Heart left ventricle (tissue), 16 donors: ENCODE measurements at places on chromosomes 4 and X. TPM values are rescaled to one million over a fixed set of nuclear protein-coding genes. Genes with fewer than 3 reads are reported as not detected.

The TLR10 gene
- total RNA-seq = not detected

The CLIC2 gene
- total RNA-seq = 12.8 TPM

The PRR32 gene
- total RNA-seq = 0.79 TPM

The GATA1 gene
- total RNA-seq = not detected

The SLC9B1 gene
- total RNA-seq = 0.59 TPM

The SSX2B gene
- not detected for total RNA-seq

The EGFL6 gene
- not detected for total RNA-seq

The NUDT10 gene
- total RNA-seq = not detected

The MOB1B gene
- total RNA-seq = 22.9 TPM

The GC gene
- total RNA-seq = not detected

- no peak for DNase-seq
- H3K4me1 ChIP-seq = no peaks in the 10 kb centered on the region
- no peaks in the 10 kb centered on the region for H3K27me3 ChIP-seq
- H3K36me3 ChIP-seq = no peaks in the 10 kb centered on the region
- no peak overlapping the region for H3K27ac ChIP-seq
Measured at GRCh38 chrX:87005885-87006284, 511.7 kb upstream of the KLHL4 start.

GRCh38 chrX:108224218-108224617, 132.6 kb downstream of the ATG4A start:
- no peaks in the 10 kb centered on the region for H3K4me1 ChIP-seq
- H3K36me3 ChIP-seq = no peaks in the 10 kb centered on the region
- H3K4me3 ChIP-seq = no peak overlapping the region
- H3K27me3 ChIP-seq = no peaks in the 10 kb centered on the region
- H3K27ac ChIP-seq = no peak overlapping the region
- no peak for DNase-seq

DNA sequence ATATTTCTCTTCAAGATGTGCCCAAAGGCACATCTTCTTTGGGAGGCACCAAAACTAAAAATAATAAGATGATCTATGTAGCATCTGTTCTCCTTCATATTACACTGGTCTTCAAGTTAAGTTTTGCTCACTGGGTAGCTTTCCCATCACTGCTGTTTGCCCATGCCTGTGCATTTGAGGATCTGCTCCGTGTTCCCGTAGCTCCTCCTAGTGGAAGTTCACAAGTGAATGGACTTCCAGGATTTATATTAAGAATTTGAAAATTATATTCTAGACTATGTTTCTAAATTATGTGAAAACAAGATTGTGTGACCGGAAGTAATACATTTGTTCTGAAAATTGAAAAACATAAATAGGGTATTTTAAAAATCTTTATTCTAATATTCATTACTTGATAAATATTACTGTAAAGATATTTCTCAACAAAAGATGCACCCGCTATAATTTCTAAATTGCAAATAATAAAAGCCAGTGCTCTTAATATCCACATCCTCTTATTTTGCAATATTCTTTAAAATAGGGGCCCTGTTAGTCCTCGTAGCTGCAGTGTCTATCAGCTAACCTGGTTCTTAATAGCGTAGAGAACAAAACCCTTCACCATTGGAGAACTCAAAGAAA, 147.7 kb downstream of the RBM46 start:
- no peaks in the 10 kb centered on the region for H3K36me3 ChIP-seq
- no peak overlapping the region for H3K4me3 ChIP-seq
- no peak for DNase-seq
- no peaks in the 10 kb centered on the region for H3K4me1 ChIP-seq

GRCh38 chr4:90317785-90318184, 190.6 kb downstream of the CCSER1 start:
- H3K27ac ChIP-seq = no peak overlapping the region
- H3K36me3 ChIP-seq = no peaks in the 10 kb centered on the region
- peaks cover 17% of the 10 kb centered on the region for H3K4me1 ChIP-seq
- H3K27me3 ChIP-seq = no peaks in the 10 kb centered on the region
- no peak for DNase-seq

- H3K27ac ChIP-seq = no peak overlapping the region
- H3K27me3 ChIP-seq = no peaks in the 10 kb centered on the region
- no peak for DNase-seq
- no peak overlapping the region for H3K4me3 ChIP-seq
- H3K4me1 ChIP-seq = no peaks in the 10 kb centered on the region
- no peaks in the 10 kb centered on the region for H3K36me3 ChIP-seq
Measured at GRCh38 chr4:98673978-98674377, 15.6 kb upstream of the TSPAN5 start.

DNA sequence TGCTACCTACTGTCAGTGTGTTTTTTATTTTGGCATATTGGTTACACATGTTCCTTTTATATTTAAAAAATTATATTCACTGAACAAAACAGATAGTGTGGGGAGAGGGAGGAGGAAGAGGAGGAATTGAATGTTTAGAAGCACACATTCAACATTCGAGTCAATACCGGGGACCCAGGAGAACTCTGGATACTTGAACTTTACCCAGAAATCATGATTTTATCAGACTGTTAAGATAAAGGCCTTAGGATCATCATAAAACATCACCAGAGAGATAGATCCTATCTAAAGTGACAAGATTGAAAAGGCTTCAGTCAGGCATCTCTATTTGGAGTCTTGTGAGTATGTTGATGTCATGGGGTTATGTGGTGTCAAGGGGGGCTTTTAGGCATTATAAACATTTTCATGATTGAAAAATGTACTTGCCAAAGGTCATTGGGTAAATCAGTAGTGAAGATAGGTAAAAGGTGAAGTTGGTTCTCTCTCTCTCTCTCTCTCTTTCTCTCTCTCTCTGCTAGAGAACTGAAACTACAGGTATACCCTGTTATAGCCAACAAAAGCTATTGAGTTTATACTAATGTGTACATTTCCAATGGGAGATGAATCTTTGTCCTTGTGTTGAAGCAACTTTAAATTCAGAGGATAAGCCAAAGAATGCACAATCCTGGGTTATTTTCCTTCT, 16.9 kb upstream of the RGN start:
- H3K27ac ChIP-seq = no peak overlapping the region
- H3K27me3 ChIP-seq = no peaks in the 10 kb centered on the region
- no peak for DNase-seq
- peaks cover 6% of the 10 kb centered on the region for H3K36me3 ChIP-seq

GRCh38 chr4:169121861-169122382, 111.9 kb upstream of the CBR4 start:
- H3K27ac ChIP-seq = no peak overlapping the region
- no peaks in the 10 kb centered on the region for H3K4me1 ChIP-seq
- peaks cover 4% of the 10 kb centered on the region for H3K36me3 ChIP-seq
- H3K4me3 ChIP-seq = no peak overlapping the region
- H3K27me3 ChIP-seq = no peaks in the 10 kb centered on the region

- no peaks in the 10 kb centered on the region for H3K36me3 ChIP-seq
- DNase-seq = no peak
- no peak overlapping the region for H3K4me3 ChIP-seq
- no peaks in the 10 kb centered on the region for H3K27me3 ChIP-seq
Measured at GRCh38 chr4:138182838-138183426, 59.2 kb downstream of the SLC7A11 start.

DNA sequence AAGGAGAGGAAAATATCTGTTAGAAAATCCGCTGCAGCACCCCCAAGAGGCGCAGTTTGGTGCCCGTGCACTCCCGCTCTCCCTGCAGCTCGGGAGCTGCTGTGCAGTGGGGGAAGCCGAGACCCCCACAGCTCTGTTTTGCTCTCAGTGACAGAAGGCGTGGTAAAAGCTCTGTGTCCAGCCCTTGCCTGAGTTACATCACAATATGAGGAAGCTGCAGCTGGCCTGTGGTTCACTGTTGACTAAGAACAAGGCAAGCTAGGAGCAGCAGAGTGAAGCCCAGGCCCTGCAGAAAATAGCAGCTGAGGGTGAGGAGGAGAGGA, 88.5 kb upstream of the ADRA2C start:
- H3K4me1 ChIP-seq = no peaks in the 10 kb centered on the region
- DNase-seq = no peak
- H3K4me3 ChIP-seq = no peak overlapping the region
- H3K36me3 ChIP-seq = no peaks in the 10 kb centered on the region

DNA sequence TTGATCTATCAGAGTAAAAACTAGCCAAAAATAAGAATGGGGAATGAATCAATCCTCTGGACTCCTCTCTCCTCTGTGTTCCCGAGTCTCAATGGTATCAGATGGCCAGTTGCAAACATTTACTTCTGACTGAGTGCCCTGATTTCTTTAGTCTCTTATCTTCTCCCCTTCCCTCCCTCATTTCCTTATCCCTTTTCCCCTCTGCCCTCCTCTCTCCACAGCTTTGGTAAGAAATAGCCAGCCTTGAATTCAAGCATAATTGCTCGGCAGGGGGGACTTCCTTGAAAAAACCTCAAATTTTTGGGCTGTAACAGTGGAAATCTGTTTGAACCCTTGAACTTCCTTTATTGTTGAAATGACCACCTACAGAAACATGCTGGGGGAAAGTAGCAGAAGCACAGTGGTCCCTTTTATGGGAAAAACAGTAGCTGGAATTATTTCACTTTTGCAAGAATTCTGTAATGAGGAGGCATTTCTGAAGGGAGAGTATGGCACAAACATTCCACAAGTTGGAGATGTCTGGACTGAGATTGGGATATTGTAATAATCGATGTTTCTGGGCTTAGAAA, 40.3 kb downstream of the NHS start:
- H3K36me3 ChIP-seq = no peaks in the 10 kb centered on the region
- DNase-seq = no peak

- H3K36me3 ChIP-seq = no peaks in the 10 kb centered on the region
- no peaks in the 10 kb centered on the region for H3K27me3 ChIP-seq
- H3K4me3 ChIP-seq = no peak overlapping the region
- H3K4me1 ChIP-seq = no peaks in the 10 kb centered on the region
Measured at GRCh38 chr4:141248029-141248428, 27.3 kb downstream of the ZNF330 start.

GRCh38 chr4:72377491-72378194, 191.4 kb downstream of the ADAMTS3 start:
- peaks cover 7% of the 10 kb centered on the region for H3K4me1 ChIP-seq
- H3K27ac ChIP-seq = no peak overlapping the region
- no peaks in the 10 kb centered on the region for H3K27me3 ChIP-seq
- H3K4me3 ChIP-seq = no peak overlapping the region

DNA sequence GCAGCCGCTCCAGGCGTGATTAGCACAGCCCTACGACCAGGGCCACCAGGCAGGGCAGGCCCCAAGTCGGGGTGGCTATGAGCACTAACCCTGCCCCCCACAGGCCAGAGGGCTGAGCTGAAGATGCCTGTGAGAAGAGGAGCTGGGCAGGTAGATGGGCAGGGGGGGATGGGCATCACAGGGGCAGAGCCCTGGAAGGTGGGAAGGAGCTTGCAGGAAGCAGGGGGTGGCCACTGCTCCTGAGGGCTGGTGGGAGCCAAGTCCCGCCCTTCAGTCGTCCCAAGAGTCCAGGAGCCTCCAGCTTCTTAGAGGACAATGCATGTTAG, 7.3 kb upstream of the MXD4 start:
- no peak overlapping the region for H3K27ac ChIP-seq
- H3K4me1 ChIP-seq = peaks cover 25% of the 10 kb centered on the region
- H3K36me3 ChIP-seq = no peaks in the 10 kb centered on the region
- DNase-seq = peak; percentile 29
- no peak overlapping the region for H3K4me3 ChIP-seq

DNA sequence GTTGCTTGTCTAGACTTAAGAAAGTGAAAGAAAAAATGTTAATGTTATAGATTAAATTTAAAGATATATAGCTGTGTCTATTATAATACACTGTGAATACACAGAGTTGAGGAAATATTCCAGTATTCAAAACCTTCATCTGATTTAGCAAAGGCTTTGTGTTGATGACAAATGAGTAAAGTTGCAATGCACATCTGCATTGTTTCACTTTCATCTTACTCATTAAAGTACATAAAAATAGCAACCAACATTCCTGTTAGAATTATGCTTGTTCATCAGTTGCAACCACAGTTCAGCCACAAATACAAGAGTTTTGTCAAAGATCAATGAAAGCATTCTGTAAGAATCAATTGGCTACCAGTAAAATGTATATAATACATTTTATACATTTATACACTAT, 346.4 kb upstream of the SLC7A11 start:
- H3K27me3 ChIP-seq = no peaks in the 10 kb centered on the region
- no peak overlapping the region for H3K4me3 ChIP-seq
- no peak overlapping the region for H3K27ac ChIP-seq

GRCh38 chr4:25377572-25378436, 741 bp downstream of the ANAPC4 start:
- no peaks in the 10 kb centered on the region for H3K27me3 ChIP-seq
- H3K36me3 ChIP-seq = peaks cover 25% of the 10 kb centered on the region
- no peak overlapping the region for H3K27ac ChIP-seq
- DNase-seq = no peak

DNA sequence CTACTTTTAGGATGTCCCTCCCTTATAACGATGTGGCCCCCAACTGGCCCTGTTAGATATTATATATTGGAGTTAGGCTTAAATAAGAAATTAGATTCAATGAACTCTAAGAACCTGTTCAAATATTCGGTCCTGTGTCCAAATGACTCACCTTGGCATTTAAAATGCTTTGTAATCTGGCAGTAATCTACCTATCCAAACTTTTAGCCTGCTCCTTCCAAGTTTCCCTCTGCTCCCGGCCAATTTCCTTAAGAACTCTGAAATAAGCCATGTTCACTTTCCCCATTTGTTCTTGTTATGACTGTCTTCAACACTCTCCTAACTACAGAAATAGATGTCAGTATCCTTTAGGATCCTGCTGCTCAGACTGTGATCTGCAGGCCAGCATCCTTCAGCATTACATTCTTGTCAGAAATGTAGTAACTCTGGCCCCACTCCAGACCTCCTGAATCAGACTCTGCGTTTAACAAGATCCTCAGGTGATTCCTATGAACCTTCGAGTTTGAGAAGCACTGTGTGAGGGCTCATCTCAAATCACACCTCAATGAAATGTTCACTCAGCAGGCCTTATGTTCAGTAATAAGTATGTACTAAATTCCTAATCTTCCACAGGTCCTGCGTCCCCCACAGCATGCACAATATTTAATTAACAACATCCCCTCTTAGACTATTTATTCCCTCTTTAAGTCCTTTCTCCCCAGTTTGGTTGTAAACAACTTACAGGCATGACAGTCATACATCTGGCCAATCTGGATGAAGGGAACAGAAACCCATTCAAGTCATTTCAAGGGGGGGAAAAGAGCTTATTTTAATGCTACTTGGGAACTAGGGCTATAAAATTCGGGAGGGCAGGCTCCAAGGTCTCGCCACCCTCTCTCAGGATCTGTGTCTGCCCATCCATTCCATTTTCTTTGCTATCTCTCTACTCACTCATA, 3.0 kb downstream of the ATP8A1 start:
- peak overlapping the region; percentile 67 for H3K27ac ChIP-seq
- peaks cover 38% of the 10 kb centered on the region for H3K4me1 ChIP-seq
- no peak overlapping the region for H3K4me3 ChIP-seq
- no peaks in the 10 kb centered on the region for H3K36me3 ChIP-seq
